ENCODE measurements at places on chromosomes 6 and 20. TPM values are rescaled to one million over a fixed set of nuclear protein-coding genes. Genes with fewer than 3 reads are reported as not detected.

SDHAF4 gene
- total RNA-seq: 4.0 TPM

TSBP1 gene
- total RNA-seq: not detected

APCDD1L gene
- 0.41 TPM for total RNA-seq

GTPBP2 gene
- 24.3 TPM for total RNA-seq

GRCh38 chr6:153065222-153065621 is 62.7 kb upstream of the MTRF1L start:
- no peaks in the 10 kb centered on the region for H3K4me1 ChIP-seq
- H3K27me3 ChIP-seq: no peaks in the 10 kb centered on the region
- no peaks in the 10 kb centered on the region for H3K36me3 ChIP-seq
- no peak overlapping the region for H3K27ac ChIP-seq

- no peak overlapping the region for H3K4me3 ChIP-seq
- H3K36me3 ChIP-seq: no peaks in the 10 kb centered on the region
- H3K27ac ChIP-seq: no peak overlapping the region
- H3K27me3 ChIP-seq: no peaks in the 10 kb centered on the region
Observed at GRCh38 chr6:119122336-119122735, 43.9 kb upstream of the FAM184A start.

DNA sequence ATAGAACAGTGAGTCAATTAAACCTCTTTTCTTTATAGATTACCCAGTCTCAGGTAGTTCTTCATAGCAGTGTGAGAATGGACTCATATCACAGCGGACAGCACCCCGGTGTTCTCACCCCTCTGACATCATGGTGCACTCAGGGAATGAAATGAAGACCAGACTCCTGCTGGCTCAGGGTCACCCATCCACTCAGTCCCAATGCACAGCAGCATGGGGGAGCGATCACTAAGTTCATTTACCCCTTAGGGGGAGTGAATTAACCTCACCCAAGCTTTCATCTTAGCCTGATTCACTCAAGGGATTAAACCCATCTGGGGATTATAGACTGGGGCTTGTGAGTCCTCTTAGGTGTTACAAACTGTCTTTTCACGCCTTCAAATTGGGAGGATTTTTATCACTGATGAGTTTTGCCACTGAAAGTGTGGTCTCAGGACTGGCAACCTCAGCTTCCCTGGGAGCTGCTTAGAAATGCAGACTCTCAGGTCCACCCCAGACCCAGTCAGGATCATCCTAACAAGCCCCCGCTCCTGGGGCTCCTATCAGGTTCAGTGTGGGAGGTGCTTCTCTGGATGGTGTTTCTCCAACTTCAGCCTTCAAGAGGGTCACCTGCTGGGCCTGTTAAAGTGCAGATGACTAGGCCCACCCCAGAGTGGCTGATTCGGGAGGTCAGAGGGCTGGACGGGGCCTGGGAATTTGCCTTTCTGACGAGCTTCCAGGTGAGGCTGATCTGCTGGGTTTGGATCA is 44.3 kb upstream of the FRMD1 start:
- H3K4me3 ChIP-seq: no peak overlapping the region
- no peaks in the 10 kb centered on the region for H3K4me1 ChIP-seq
- no peaks in the 10 kb centered on the region for H3K36me3 ChIP-seq
- DNase-seq: no peak
- H3K27ac ChIP-seq: no peak overlapping the region
- peaks cover 10% of the 10 kb centered on the region for H3K27me3 ChIP-seq

DNA sequence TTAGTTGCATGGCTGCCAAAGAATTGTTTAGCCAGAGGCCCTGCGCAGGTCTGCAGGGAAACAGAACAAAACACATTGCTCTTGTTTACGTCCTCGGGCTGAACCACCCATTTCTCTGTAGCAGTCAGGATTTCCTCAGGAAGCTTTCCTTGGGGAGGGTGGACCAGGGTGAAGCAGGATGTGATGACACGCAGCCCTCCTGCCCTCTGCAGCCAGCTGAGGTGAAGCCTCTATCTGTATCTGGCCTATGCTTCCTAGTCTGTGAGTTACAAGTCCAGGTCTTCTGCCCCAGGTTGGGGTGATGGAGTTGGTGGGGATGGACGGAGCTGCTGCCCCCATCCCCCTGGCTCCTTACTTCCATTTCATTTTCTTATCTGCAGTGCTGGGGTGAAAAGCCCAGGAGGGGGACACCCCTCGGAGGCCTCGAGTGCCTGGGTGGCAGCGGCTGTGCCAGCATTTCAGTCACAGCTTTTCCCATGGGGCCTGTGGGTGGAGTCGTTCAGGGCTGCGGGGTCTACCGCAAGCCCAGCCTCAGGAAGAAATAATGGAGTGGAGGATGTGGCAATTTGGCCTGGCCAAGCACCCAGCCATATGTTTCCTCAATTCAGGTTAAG is 24.9 kb downstream of the SASH1 start:
- no peak overlapping the region for H3K4me3 ChIP-seq
- DNase-seq: no peak
- peaks cover 52% of the 10 kb centered on the region for H3K4me1 ChIP-seq
- no peaks in the 10 kb centered on the region for H3K36me3 ChIP-seq

DNA sequence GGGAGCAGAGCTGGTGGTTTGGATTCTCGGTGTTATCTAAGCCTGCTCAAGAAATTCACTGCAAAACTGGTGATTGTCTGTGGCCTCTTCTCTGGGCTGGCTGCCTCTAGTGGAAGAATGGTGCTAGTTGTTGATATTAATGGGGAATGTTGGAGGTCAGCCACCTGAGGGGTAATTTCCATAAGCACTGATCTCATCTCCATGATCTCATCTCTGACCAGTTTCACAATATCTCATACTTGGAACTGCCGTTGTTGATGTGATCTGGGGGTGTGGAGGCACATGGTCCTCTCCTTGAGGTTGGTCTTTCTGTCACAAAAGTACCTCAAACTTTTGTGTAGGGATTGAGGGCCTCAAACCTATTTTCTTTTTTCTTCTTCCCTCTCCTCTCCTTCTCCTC is 102.6 kb downstream of the CD109 start:
- H3K27ac ChIP-seq: no peak overlapping the region
- H3K27me3 ChIP-seq: no peaks in the 10 kb centered on the region
- no peaks in the 10 kb centered on the region for H3K36me3 ChIP-seq
- H3K4me1 ChIP-seq: no peaks in the 10 kb centered on the region
- no peak for DNase-seq
- no peak overlapping the region for H3K4me3 ChIP-seq
